Heart left ventricle (tissue), 16 donors: ENCODE measurements at places on chromosomes 5 and 9. TPM values are rescaled to one million over a fixed set of nuclear protein-coding genes. Genes with fewer than 3 reads are reported as not detected.
A peak's percentile ranks its signal among the peaks of the same experiment; 100 is the strongest.

ESM1 gene
- not detected for total RNA-seq

MAMDC2 gene
- total RNA-seq: 2.5 TPM

SPTLC1 gene
- total RNA-seq: 18.0 TPM

DNA sequence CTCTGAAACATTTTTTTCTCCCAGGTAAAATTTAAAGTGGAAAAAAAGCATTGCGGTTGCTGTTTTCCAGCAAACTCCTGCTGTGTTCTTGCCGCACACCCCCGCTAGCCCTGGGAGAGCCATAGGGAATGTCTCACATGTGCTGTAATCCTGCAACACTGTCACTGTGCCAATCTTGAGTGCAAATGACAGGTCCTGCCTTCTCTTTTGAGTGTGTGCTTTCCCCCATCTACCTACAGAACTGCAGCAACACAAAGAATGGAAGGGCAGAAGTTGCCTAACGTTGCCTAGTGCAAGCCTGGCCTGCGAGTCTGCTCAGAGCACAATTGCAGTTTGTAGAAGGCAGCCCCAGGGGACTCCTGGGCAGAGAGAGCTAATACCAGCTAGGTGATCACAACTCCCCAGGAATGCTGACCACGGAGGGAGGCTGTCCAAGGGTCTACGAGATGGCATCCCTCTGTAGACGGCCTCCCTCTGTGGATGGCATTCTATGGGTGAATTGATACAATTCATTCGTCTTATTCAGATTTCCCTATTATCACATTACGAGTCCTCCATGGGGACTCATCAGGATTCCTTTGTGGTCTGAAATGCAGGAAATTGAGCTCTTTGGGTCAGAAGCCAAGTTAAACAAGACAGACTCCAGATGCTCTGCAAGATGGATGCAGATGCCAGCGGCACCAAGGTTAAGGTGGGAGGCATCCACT lies 172.6 kb upstream of the S1PR3 start:
- H3K27ac ChIP-seq: no peak overlapping the region
- H3K4me3 ChIP-seq: no peak overlapping the region
- H3K4me1 ChIP-seq: peaks cover 39% of the 10 kb centered on the region
- H3K36me3 ChIP-seq: no peaks in the 10 kb centered on the region

- H3K27me3 ChIP-seq: no peaks in the 10 kb centered on the region
- no peak overlapping the region for H3K27ac ChIP-seq
- no peak for DNase-seq
- H3K36me3 ChIP-seq: no peaks in the 10 kb centered on the region
Observed at GRCh38 chr9:9352877-9353481, 1259.8 kb downstream of the PTPRD start.

DNA sequence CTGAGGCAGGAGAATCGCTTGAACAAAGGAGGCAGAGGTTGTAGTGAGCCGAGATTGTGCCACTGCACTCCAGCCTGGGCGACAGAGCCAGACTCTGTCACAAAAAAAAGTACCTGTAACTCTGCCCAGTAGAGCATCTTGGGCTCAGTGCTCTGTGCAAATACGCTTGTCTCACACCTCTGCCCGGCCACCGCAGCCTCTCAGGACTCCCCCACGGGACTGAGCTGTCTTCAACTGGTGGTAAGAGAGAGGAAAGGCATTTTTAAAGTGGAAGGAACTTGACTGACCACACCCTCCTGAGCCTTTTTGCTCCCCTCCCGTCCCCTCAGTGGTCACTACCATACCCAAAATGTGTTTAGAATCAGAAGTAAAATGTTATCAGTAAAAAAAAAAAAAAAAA lies 174.3 kb upstream of the PIK3R1 start:
- H3K4me3 ChIP-seq: no peak overlapping the region
- H3K4me1 ChIP-seq: peaks cover 10% of the 10 kb centered on the region
- H3K27me3 ChIP-seq: no peaks in the 10 kb centered on the region
- peak overlapping the region; percentile 56 for H3K27ac ChIP-seq
